GM12865 (cell line): ENCODE measurements at places on chromosomes 13 and 19.

- no peak for DNase-seq
These were observed 8.3 kb downstream of the RPS19 start for GRCh38 chr19:41868120-41868988.

DNA sequence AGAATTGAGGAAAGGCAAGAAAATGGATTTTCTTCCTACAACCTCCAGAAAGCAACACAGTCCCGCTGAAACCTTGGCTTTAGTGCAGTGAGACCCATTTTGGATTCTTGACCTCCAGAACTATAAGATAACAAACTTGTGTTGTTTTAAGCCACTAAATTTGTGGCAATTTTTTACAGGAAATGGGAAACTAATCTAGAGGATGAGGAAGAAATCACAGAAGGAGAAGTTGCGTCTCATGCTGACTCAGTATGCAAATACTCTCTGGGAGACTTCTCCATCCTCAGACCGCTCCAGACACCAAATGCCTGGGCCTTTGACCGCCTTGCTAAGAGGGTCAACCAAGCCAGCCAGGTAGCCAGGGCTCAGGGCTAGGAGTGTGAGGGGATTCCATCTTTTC is 13.1 kb upstream of the CEACAM16 start:
- DNase-seq = peak; percentile 31

DNA sequence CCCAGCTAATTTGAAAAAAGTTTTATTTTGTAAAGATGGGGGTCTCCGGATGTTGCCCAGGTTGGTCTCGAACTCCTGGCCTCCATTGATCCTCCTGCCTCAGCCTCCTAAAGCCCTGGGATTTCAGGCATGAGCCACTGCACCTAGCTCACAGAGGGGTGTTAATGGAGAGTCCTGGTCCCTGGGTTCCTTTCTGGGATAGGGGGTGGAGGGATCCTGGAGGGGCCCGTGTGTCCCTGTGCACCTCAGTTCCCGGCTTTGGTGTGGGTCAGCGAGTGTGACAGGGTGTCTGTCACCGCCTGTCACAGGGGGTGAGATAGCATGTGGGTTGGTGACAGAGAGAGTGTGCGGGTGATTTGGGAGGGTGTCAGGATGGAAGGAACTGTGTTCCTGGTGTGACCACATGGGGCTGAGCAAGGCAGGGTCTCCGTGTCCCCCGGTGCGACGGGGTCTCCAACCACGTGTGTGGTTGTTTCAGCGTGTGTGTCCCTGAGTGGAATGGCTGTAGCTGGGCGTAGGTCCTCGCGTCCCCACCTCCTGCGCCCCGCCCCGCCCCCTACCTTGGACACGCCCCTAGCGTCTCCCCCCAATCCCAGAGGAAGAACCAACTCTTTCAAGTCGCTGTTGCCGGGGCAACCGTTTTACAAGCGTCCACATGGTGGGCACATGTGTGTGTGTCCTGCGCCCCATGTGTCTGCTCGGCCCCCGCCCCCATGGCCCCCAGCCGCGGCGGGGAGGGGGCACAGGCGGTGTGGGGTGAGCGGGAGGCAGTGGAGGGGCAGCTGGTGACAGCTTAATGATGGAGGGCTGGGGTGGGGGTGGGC is 2.9 kb upstream of the NRTN start:
- DNase-seq = no peak

DNA sequence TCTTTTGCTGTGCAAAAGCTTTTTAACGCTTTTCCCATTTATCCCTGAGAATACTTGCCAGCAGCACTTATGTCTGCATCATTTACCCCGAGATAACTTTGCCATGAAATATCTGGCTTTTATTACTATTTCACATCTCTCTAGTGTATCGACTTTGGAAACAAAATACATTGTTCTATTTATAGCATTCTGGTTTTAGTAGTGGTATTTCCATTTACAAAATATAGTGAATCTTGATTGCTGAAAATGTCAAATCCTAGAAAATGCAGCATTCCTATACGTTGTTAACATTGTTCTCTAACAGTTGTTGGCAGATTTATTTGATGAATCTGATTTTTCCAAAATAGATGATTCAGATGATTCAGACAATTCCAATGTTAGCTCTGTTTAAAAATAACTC is 189.3 kb upstream of the SPRY2 start:
- DNase-seq = no peak

GRCh38 chr13:67228031-67228430 is 2.1 kb downstream of the PCDH9 start:
- no peak for DNase-seq

DNA sequence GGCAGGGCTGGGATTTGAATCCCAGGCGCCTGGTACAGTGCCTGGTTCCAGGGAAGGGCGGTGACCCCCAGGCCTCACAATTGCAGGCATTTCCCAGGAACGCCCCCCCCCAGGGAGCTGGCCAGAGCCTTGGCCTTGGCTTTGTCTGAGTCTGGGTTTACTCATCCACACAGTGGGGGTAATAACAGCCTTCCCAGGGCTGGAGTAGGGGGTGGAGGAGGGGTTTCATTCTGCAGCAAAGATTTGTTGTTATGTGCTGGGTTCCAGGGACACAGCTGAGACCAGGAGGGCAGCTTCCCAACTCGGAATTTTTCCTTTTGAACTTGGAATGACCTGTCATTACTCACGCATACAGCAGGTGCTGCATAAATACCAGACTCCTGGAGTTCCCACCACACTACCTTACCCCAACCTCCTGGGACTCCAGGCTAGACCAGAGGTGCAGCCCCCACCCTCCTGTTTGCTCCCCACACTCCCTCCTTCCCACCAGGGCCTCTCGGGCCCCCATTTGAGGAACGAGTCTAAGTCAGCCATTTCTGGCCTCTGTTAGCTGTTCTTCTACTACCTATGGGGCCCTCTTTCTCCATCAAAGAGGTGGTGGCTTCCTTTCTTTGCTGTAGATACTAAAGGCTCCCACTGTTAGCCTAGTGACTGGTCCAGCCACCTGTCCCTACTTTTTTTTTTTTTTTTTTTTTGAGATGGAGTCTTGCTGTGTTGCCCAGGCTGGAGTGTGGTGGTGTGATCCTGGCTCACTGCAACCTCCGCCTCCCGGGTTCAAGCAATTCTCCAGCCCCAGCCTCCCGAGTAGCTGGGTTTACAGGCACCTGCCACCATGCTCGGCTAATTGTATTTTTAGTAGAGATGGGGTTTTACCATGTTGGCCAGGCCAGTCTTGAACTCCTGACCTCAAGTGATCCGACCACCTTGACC is 1.6 kb upstream of the ADAMTS10 start:
- DNase-seq = no peak

GRCh38 chr19:2270423-2271233 is 11.3 kb downstream of the PEAK3 start:
- peak; percentile 76 for DNase-seq

GRCh38 chr19:49333811-49334288 is 1.4 kb upstream of the CD37 start:
- peak; percentile 93 for DNase-seq

DNA sequence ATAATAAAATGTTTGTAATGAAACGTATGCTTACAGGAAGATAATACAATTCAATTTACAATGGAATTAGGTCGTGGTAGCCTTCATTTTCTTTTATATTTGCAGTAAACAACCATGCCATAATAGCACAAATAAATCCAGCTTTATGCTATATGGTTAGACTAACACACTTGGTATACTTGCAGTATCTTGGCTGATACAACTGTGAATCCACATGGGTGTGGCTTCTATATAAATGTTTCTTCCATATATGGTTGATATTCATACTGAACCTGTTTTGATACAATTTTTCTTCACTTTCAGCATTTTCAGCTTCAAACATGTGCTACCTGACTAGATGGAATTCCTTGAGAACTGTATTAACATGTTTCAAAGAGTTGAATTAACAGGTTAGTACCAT is 20.4 kb upstream of the SPRY2 start:
- no peak for DNase-seq

DNA sequence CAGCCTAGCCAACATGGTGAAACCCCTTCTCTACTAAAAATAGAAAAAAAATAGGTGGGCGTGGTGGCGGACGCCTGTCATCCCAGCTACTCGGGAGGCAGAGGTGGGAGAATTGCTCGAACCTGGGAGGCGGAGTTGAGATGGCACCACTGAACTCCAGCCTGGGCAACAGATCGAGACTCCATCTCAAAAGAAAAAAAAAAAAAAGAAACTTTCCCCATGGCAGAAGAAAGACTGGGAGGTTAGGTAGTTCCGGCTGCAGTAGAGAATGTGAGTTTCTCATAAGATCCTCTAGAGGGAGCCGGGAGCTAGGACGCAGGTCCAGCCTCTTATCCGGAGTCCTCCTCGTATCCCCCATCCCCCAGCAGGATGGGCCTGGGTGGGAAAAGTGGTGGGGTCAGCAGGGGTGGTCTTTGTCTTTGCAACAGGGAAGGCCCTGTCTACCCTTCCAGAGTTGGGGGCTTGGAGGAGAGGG is 13.2 kb upstream of the CREB3L3 start:
- DNase-seq = peak; percentile 80

DNA sequence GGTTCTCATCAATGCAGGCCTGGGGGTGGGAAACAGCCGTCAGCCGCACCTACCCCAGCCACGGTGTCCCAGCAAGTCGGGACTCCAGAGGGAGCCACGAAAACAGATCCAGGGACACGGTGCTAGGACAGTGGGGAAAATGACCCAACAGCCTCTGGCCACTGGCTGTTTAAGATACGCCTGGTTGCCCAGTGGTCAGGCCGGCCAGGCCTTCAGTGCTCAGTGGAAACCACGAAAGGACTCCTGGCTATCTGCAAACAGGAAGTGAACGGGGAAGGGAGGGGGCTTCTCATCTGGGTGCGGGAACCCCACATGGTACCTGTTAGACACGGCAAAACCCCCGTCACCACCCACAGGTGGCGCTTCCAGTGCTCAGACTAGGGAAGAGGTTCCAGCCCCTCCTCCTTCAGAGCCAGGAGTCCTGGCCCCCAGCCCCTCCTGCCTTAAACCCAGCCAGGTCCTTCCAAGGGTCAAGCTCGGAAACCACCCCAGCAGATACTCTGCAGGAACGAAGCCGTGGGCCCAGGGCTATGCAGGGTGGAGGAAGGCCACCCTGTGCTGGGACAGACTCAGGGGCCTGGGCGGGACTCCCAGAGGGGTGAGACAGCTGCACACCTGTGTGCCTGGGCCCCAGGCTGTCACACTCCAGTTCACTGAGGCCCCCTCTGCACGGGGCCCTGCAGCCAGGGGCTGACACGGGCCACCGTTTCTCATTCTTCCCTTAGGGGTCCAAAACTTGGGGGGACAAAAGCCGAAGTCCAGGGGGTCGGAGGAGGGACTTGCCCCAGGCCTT is 4.5 kb downstream of the PPP1R12C start:
- peak; percentile 58 for DNase-seq

GRCh38 chr13:43273362-43273761 is 250.0 kb downstream of the DNAJC15 start:
- no peak for DNase-seq

GRCh38 chr19:33370783-33371182 is 2.7 kb upstream of the CEBPG start:
- DNase-seq = no peak
